CD4-positive, alpha-beta T cell treated with Interleukin-2 at 100 ng/mL for 4 hours (primary cell): ENCODE measurements at places on chromosomes 11 and 22.
A peak's percentile ranks its signal among the peaks of the same experiment; 100 is the strongest.

- DNase-seq, result no peak
Observed at GRCh38 chr11:120331301-120331996, 4.8 kb upstream of the ARHGEF12 start.

DNA sequence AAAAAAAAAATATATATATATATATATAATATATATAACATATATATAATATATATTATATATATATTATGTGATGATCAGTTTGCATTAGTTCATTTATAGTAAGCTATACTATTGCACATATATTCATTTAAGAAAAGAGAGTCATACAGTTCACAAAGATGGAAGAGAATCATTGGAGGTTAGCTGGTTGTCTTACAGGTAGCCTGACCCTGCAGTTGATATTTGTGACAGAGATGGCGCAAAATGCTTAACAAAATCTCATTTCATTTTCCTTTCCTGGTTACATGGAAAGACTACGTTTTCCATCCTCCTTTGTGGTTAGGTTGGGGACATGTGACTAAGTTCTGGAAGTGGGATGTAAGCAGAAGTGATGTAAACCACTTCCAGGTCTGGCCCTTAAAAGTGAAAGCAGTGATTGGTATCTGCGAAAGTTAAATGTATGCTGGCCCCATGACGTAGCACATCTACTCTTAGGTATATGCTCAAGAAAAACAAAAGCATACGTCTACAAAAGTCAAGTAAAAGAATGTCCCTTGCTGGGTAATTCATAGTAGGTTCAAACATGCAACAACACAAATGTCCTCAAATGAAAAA lies 7.2 kb upstream of the TMEM135 start:
- DNase-seq, result peak; percentile 22

GRCh38 chr11:113967361-113967760 lies 7.5 kb upstream of the HTR3A start:
- DNase-seq, result no peak

DNA sequence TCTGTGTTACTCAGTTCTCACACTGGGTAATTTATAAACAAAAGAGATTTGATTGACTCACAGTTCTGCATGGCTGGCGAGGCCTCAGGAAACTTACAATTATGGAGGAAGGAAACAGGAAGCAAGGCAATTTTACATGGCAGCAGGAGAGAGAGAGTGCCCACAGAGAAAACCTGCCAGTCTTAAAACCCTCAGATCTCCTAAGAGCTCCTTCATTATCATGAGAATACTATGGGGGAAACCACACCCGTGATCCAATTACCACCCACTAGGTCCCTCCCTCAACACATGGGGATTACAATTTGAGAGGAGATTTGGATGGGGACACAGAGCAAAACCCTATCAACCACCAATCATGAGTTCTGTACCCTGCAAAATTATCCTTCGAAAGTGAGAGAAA lies 1180.8 kb downstream of the JRKL start:
- DNase-seq, result no peak

DNA sequence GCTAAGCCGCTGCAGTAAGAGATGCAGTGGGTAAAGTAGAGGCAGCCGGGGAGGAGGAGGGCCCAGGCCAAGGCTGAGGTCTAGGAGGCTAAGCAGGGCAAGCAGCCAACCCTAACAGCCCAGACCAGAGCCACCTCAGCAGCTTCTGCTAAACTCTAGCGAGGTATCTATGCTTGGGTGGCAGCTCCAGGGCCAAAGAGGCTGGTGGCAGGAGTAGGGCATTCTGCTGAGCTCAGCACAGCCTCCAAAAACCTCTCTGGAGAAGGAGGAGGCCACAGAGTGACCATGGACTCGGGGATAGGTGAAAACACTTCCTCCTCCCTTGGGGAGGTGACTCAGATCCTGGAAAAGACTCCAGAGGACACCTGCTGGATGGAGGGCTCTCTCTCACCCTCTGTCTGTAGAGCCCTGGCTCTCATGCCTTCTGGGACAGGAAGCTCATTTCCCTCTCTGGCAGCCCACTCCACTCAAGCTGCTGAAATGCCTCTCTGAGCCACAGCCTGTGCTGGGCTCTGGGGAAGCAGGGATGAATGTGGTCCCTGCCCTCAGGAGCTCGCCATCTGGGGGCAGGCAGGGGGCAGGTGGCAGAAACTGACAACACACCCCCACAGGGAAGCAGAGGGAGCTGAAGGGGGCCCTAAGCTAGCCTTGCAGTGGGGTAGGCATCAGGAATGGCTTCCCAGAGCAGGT lies 16.5 kb upstream of the TPBGL start:
- DNase-seq, result no peak

GRCh38 chr11:20131788-20132666 lies 28.2 kb downstream of the DBX1 start:
- peak; percentile 40 for DNase-seq

DNA sequence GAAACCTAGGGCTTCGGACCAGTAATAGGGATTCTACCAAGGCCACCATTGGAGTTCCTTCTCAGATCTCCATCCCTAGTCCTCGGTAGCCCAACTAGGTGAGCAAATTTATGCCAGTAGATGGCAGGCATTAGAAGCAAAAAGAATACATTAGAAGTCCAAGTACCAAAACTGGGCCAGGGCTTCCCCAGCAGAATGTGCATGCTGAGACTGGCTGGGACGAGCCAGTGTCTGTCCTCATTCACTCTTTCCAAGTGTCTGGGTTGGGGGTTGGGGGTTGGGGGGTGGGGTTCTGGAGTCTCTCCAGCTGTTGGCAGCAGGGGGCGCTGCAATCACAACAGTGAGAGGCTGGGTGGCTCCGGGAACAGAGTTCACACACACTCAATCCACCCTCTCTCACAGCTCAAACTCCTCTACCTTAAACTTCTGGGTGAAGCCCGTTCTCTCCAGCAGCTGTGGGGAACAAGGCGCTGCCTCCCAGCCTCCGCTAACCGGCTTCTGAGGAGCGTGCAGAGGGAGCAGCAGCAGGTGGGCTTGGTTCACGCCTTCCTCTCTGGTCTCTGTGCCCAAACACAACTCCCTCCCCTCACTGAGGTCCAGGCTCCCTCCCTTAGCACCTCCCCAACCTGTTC lies 57.5 kb downstream of the BTG4 start:
- no peak for DNase-seq

GRCh38 chr11:108624196-108624925 lies 30.8 kb upstream of the EXPH5 start:
- DNase-seq, result no peak

DNA sequence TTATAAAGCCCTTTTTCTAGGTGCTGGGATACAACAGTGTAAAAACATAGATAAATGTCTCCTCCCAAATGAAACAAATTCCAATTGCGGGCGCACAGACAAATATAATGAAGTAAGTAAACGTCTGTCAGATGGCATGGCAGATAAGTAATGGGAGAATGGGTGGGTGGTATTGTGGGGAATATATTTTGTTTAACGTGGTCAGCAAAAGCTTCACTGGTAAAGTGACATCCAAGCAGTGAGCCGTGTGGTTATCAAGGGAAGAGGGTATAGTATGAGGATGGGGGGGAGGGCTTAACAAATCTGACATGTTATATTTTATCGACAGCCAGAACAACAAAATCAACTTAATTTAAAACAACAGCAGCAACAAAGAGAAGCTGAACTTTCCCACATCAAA lies 1.2 kb downstream of the SVIP start:
- DNase-seq, result no peak

GRCh38 chr11:130882138-130882551 lies 34.1 kb downstream of the SNX19 start:
- DNase-seq, result no peak

GRCh38 chr22:32042924-32043323 lies at the start of gene SLC5A1:
SLC5A1 (plus strand) TSS chr22:32043261; CDS start chr22:32043282, 21 bp downstream.
- DNase-seq, result no peak

DNA sequence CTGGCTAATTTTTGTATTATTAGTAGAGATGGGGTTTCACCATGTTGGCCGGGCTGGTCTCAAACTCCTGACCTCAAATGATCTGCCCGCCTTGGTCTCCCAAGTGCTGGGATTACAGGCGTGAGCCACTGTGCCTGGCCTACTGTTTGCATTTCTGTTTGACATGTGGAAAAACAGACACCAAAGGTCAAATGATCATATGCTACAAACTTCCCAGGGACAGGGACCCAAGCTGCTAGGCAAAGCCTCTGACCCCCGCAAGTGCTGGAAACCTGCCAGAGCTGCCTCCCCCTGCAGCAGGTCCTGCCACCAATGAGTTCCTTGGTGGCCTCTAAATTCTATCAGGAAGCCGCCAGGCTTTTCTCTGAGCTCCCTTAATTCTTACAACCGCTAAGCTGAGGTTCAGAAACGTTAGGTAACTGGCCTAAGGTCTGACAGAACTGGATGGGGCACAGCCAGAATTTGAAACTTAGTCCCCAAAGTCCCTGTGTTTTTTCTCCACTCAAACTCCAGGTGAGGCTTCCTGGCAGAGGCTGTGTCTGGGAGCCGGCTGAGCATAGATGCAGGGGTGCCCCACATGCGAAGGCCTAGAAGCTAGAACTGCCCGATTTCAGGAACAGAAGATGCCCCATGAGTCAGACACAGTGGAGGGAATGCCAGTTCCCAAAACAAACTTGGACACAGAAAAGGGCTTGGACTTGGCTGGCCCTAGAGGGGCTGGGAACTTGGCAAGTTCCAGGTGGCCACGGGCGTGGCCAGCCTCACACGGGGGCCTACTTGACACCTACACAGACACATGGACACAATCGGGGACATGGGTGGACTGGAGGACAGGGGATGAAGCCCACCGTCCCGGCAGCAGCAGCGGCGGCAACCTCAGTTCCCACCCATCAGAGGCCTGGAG lies 7.4 kb downstream of the CSNK1E start:
- DNase-seq, result no peak

- no peak for DNase-seq
Observed at GRCh38 chr11:105899772-105900171, 122.3 kb downstream of the MSANTD4 start.

- peak; percentile 86 for DNase-seq
Observed at GRCh38 chr11:10735481-10736475, 15.3 kb upstream of the CTR9 start.

DNA sequence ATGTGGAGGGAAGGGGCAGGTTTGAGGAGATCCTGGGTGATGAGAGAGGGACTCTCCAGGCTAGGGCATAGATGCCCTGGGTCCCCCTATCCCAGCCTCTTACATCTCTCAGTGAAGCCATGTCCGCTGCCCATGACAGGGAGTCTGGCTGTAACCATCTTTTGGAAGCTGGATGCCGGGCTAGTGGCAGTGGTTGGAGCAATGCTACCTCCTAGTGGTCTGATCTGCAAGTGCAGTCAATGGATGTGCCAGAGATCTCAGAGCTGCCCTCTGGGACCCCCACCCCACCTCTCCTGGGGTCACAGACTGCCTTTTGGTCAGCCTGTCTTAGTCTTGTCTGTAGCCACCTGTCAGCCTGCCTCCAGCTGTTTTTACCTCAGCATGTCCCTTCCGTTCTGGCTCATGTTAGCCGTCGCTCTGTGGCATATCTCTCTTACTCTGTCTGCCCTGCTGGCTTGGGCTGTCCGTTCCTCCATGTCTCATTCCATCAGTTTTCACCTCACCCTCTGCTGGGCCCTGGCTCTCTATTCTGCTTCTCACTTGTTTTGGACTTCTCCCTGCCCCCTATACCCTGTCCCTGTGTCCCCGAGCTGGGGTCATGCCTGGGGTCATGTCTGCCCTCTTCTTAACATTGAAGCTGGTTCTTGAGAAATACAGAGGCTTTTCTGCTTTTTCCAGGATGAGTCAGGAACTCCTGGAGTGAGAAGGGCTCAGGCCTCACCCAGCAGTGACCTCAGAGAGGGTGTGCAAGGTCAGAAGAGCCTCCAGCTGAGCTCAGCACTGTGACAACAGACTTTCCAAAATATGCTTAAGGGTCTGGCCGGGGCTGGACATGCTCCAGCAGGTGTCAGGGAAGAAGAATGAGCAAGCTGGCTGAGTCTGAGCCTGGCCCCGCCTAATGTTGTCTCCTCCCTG lies 52.0 kb upstream of the THY1 start:
- peak; percentile 47 for DNase-seq

- no peak for DNase-seq
Observed at GRCh38 chr11:46339816-46340215, 7.4 kb upstream of the DGKZ start.

- no peak for DNase-seq
Observed at GRCh38 chr11:82969811-82970210, 68.3 kb downstream of the DDIAS start.

DNA sequence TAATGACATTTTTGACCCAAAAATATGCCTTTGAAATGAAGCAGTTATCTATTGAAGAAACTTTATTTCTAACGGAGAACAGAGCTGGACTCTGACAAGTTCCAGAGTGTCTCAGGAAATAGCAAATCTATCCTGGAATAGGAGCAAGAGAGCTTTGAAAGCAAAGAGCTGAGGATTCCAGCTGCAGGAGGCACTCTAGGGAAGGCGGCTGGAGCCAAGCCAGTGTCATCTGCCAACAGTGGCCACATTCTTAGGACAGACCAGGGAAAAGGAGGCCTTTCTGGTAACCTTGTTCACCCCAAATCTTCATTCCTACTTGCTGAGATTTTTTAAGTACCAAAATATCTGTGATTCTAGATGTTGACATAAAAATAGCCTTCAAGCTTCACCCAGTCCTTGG lies 493.5 kb upstream of the B3GAT1 start:
- no peak for DNase-seq

DNA sequence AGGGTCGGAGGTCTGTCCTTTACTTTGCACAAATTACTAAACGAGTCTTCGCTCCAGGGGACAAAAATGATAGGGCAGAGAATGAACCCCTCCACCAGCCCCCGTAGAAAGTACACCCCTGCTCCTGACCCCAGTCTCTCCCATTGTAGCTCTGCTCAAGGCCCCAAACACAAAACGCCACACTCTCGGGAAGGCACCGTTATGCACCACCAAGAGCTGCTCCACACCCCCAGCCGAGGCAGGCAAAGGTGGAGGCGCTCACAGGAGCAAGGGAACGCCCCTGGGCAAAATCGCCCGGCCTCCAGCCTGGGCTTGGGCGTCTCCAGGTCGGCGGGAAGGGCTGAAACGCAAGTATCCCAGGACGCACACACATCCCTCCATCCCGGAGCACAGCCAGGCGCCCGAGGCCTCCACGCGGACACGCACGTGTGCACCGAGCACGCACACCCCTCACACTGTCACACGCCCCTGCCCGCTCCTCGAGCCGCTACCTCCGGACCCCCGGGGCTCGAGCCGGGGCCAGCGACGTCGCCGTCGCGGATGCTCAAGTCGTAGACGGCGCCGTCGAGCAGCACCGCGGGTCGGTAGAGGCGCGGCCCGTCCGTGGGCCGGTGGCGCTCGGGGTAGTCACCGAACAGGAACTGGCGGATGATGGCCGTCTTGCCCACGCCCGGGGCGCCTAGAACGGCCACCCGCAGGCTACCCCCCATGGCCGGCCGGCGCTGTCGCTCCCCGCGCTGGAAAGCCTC lies 786 bp downstream of the RASL10A start:
- DNase-seq, result no peak

- no peak for DNase-seq
Observed at GRCh38 chr11:102604875-102605274, 20.3 kb downstream of the MMP20 start.

- DNase-seq, result no peak
Observed at GRCh38 chr11:285021-285893, 3.7 kb upstream of the PGGHG start.

DNA sequence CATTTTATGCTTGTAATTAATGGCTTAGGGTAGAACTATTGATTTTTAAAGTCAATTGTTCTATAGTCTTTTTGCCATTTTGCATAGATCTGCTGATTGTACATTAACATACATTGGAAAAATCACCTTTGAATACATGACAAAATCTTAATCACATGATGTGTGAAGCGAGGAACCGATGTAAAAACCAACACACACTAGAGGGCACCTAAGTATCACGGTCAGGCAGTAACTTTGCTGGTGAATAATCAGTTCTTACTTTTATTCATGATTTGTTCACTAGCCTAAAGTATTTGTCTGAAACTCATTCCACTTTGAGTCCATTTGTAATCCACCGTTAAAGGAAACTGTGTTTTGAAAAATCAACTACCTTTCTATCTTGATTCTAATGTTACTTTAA lies 28.2 kb downstream of the JHY start:
- DNase-seq, result no peak
